Caki2 (cell line): ENCODE measurements at places on chromosomes 3 and 15. TPM values are rescaled to one million over a fixed set of nuclear protein-coding genes. Genes with fewer than 3 reads are reported as not detected.

The KIF15 gene
- 9.8 and 22.5 TPM in 2 replicates for total RNA-seq

The PTX3 gene
- 12.3 and 16.9 TPM in 2 replicates for total RNA-seq

The C3orf70 gene
- total RNA-seq, result not detected in 2 replicates

The UBAP1L gene
- not detected in 2 replicates for total RNA-seq

The FAM81A gene
- total RNA-seq, result 1.9 and 4.1 TPM in 2 replicates
